ENCODE measurements at places on chromosomes 11 and 22.

- DNase-seq, result no peak
These were observed 186.4 kb downstream of the BLID start for GRCh38 chr11:121929581-121929980.

DNA sequence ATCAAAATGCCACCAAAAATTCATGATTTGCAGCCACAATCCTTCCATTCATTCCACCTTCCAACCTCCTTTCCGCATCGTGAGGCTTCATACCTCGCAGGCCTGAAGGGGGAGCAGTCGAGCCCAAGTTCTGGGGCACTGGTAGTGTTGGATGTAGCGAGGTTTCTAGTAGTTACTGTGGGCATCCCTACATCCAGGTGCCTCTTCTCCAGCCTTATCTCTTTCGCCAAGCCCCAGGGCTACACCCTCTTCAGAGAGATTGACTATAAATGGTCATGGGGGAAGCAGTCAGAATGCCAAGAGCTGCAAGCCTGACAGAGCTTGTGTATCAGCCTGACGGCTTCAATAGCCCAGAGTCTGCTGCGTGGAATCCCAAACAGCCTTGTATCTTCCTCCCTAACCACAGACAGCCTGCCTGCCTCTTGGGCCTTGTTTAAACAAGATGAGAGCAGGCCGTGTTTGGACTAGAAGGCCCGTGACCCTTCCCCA, 28.9 kb downstream of the CLMP start:
- peak; percentile 57 for DNase-seq

DNA sequence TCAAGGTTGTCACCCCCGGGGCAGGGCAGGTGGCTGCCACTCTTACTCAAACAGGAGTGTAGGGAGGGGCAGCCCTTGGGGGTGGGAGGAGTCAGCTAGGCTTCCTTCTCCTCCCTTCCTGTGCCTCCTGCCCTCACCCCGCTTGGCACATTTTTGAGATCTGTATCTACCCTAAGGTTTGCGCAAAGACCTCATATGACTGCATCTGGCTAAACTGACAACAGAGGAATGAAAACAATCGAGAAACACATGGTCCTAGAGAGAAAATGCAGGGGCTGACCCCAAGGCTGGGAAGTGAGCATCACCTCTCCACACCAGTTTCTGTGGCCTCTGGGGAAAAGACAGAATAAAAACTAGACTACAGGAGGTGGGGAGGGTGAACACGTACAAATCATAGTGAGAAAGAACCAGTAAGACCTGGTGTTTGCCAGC, 28.1 kb downstream of the IGSF9B start:
- DNase-seq, result no peak

DNA sequence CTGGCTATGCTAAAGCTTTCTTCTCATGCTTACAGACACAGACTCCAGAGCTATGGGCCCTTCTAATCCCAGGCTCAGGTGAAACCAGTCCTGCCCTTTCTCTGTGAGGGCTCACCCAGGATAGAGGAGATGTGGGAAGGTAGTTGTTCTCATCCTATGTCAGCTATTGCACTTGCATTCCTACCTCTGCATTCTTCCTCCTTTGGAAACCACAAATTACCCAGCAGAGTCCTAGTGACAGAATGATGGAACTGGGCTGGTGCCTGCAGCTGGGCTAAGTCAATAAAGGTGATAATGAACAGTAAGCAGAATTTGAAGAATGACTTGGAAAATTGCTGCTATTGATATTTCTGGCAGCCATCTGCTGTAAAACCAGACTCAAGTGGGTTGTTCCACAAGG, 560.0 kb downstream of the TMEM135 start:
- DNase-seq, result no peak

GRCh38 chr22:39677967-39678366, 107.4 kb downstream of the CACNA1I start:
- DNase-seq, result no peak

GRCh38 chr11:30545507-30545906, 40.6 kb downstream of the MPPED2 start:
- DNase-seq, result no peak

DNA sequence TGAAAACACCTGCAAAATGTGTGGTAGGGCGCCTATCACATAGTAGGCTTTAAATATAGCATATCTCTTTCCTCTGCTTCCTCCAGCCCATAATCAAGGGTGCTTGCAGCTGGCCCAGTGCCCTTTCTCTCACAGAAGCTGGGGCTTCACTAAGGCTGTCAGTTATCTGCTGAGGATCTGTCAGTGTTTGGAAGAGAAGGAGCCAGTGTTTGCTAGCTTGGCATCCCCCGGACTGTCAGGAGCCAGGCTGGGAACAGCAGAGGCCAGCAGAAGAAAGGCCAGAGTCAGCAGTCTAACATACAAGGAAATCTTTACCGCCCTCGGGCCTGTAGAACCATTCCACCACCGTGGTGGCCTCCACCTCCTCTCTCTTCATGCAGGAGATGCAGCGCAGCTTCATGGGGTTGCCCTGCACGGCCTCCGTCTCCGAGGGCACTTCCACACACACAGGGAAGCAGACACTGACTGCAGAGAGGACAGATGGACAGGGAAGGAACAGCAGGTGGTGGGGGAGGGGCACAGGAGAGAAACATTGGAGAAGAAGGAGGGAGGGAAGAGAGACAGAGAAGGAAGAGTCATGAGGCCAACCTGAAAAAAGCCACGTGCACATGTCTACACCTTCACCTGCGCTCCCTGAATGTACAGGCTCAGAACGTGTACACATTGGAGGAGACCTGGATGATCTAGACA, 9.0 kb downstream of the SCN3B start:
- DNase-seq, result no peak

DNA sequence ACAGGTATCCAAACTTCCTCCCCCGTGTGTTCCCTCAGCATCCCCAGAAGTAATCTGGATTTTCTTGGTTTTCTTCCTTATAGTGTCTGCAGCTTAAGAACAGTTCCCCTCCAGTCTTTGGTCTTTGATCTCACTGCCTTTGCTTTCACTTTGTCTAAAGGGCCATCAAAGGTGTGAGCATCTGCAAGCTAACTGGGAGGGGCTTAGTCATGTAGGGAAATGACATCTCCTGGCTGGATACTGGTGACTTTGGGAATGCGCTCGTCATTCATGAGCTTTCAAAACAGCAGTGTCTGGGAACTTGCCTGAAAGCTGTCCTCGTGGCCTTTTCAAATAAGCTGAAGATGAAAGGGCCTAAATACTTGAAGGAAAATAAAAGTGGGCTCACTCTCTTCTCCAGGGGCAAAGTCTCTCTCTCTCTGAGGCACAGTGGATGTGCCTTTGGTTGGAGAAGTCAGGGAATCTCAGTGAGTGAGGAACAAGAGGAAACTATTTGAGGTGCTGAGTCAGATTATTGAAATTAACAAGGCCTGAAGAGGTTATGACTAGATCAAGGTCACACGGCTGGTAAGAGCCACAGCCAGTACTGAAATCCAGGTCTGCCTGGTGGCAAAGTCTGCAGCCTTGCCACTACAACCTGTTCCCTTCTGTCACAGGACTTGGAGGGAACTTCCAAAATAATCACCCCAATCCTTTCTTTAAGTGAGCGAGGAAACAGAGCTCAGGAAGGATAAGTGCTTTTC, 45.6 kb upstream of the TENM4 start:
- DNase-seq, result no peak

DNA sequence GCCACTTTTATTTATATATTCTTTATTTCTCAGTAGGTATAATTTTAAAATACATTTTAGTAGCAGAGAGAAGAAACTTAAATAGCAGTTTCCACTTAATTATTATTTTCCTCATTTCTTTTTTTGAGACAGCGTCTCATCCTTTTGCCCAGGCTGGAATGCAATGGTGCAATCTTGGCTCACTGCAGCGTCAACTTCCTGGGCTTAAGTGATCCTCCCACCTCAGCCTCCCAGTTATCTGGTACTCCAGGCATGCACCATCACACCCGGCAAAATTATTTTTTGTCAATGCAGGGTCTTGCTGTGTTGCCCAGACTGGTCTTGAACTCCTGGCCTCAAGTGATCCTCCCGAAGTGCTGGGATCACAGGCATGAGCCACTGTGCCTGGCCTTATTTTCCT, 38.3 kb downstream of the ATG13 start:
- DNase-seq, result no peak

DNA sequence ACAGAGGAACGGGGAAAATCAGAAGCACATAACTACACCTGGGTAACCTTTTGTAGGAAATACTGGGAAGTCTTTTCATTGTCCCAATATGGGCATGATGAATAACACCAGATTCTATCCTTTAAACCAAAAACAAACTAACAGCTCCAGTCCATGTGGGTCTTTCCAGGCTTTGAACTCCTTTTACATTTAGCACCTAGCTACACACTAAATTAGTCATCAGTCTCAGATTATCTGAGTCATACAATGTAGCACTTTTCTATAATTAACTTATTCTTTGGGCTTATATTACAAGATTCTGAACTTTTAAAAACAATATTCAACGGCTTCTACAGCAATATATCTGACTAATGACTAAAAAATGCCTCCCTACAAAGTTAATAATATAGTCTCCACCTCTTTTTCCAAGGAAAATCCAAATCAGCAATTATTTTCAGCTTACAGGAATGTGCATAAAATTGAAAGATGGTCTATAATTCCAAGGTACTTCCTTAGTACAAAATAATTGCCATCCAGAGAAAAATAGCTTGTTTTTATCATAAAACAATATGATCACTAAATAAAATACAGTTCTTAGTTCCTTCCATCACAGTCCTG, 26.3 kb downstream of the STK33 start:
- DNase-seq, result no peak

- DNase-seq, result no peak
These were observed 125.3 kb downstream of the FEZ1 start for GRCh38 chr11:125370561-125371389.

GRCh38 chr11:76107971-76108370, 98.3 kb downstream of the WNT11 start:
- no peak for DNase-seq

GRCh38 chr11:109784536-109784935, 308.7 kb upstream of the ZC3H12C start:
- DNase-seq, result no peak

DNA sequence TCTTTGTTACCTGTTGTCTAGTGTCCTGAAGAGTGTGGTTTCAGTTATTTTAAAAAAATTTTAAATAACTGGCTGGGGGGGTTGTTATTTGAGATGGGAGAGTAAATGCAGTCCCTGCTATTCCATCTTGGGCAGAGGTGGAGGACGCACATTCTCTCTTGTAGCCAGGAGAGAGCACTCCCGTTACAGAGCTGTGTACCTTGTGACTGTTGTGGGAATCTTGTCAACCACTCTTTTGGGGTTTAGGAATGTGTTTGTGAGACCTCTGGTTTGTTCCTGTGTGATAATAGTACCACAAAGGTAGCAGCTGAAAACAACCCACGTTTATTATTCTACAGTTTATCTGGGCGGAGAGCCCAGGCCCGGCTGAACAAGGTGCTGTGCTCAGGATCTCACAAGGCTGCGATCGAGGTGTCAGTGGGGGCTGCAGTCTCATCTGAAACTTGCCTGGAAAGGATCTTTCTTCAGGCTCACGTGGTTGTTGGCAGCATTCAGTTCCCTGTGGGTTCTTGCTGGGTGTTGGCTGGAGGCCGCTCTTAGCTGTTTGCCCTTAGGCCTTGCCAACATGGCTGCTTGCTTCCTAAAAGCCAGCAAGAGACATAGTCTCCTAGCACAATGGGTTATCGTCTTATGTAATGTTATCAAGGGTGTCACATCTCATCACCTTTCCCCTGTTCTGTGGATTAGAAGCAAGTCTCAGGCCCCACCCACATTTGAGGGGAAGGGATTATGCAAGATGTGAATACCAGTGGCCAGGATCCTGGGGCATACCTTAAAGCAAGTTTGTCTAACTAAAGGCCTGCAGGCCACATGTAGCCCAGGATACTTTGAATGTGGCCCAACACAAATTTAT, 20.6 kb downstream of the IGHMBP2 start:
- DNase-seq, result no peak

DNA sequence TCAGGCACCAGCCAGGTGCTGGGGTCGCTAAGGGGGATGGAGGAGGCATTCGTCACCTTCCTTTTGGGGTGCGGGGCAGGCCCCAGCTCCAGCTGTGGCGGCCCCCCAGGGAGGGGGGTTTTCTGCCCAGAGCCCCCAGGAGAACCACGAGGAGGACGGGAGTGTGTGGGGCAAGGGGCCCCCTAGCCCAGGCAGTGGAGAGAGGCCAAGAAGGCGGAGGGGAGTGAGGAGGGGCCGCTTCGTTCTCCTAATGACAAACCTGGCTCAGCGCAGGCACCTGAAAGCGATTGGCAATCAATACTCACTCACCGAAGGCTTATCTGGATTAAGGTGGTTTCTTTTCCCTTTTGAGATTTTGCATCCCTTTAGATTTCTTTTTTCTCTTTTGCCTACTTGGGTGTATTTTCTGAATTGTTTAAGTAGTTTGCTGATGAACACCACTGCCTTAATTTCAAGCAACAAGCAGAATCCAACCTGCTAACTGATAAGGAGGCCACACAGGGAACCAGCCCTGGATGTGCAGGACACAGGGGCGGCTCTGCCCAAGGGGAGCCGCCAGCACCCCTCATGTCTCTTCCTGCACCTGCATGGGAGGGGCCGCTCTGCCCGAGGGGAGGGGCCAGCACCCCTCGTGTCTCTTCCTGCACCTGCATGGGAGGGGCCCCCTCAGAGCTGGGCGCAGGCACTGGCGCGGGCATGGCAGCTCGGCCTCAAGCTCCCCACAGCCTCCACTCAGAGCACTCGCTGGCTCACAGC, 122.3 kb downstream of the BRD1 start:
- DNase-seq, result no peak

GRCh38 chr11:102539567-102539966, 9.0 kb upstream of the MMP7 start:
- no peak for DNase-seq

GRCh38 chr22:46584081-46584921, 35.9 kb upstream of the GRAMD4 start:
- no peak for DNase-seq

- DNase-seq, result no peak
These were observed 960.6 kb downstream of the BRD1 start for GRCh38 chr22:48866906-48867681.

DNA sequence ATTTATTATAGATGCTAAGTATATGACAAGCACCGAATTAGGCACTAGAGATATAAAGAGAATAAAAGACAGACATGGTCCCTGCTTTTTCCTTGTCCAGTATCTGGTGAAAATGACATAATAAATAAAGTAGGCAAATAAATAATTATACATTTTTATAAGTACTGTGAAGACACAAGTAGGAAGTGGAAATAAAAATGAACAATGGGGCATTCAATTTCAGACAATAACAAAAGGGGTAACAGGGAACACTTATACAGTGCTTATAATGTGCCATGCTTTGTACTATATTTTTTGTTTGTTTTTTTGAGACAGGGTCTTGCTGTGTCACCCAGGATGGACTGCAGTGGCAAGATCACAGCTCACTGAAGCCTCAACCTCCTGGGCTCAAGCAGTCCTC, 4.3 kb downstream of the KBTBD3 start:
- DNase-seq, result no peak

- no peak for DNase-seq
These were observed 79.8 kb upstream of the SC5D start for GRCh38 chr11:121212536-121213361.
